ENCODE measurements at places on chromosomes 1 and 21.
A peak's percentile ranks its signal among the peaks of the same experiment; 100 is the strongest.

- DNase-seq = no peak
These were observed 23.4 kb downstream of the ZNF281 start for GRCh38 chr1:200386416-200386815.

DNA sequence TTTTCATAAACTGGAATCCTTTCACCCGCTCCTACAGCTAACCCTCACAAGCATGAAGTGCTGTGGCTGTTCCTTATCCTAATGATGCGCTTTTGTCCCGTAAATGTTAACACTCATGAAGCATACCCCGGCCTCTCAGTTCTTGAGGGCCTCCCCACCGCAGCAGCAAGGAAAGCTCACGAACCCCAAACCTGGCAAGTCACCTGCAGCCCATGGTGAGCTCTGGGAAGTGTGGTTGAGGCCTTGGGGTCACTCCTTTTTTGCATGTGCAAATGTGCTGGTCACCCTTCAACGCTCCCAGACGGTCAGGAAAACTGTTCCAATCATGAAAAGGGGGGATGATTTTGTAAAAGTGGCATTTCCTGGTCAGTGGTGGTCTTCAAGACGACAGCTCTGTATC lies 124.6 kb downstream of the PRDM2 start:
- DNase-seq = no peak

- DNase-seq = no peak
These were observed 148.4 kb upstream of the TMEM51 start for GRCh38 chr1:15005116-15005515.

DNA sequence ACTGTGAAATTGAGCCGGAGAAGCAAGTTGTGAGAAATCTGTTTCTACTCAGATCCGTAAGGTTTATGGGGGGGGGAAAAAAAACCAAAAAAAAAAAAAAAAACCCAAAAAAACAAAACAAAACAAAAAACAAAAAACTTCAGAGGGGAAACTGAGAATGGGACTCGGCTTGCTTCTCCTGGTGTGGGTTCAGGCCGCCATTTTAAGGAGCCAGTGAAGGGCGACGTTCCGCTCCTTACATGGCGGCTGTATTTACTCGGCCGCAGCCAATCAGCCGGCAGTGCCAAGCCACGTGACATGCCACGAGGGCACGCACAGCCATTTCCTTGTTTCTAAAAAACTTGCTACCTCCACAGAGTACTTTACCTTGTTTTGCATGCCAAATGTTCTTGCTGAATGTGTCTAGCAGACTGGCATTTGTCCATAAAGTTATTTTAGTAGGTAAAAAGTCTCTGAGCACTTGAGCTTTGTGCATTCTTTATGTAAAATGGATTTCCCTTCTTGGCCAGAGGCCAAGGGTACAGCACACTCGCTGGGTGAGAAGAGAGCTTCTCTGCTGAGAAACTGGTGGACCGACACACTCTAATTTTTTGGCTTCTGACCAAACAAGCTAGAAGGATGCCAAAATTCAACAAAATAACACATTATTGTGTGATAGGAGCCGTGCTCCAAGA lies 101.8 kb downstream of the NFIA start:
- DNase-seq = peak; percentile 45

DNA sequence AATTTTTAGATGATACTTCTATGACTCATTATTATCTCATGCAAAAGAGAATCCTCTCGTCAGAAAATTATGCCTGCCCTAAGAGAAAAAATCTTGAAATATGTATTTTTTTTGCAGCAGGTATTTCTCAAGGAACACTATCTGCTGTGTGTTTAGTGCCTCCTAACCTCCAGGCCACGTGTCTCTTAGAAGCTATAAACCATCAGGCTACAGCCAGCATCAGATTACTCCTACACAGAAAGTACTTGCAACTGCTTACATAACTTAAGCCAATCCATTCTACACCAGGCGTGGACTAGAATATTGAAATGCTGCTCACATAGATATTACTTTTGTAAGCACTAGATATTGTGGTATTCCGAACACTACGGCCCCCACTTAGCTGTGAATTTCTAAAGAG lies 933.4 kb downstream of the PLA2G4A start:
- DNase-seq = no peak

DNA sequence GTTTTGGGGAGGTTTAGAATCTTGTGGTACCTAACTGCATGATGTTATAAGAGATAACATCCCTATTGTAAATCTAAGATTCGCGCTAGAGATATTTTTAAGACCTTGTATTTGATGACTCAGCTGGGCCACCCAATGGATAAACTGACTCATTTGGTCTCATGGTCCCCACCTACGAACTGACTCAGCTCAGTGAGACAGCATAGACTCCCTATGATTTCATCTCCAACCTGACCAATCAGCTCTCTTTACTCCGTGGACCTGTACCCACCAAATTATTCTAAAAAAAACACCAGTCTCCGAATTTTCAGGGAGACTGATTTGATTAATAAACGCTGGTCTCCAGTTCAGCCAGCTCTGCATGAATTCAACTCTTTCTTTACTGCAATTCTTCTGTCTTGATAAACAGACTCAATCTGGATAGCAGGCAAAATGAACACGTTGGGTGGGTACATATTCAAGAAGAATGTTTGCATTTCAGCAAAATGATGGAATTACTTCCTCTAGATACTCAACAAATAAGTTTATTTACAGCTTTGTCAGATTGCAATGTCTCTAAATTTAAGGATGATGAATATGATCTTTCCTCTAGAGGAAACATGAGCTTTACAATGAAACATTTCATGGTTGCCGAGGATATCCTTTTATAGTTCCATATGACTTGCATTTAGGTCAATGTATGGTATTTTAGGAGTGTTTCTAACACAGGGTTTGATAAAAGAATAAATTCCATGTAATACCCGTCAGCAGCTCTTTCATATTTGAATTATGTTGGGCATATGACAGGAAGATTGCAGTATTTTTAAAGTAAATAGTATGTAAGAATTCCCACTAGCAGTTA lies 516.6 kb upstream of the RGS18 start:
- DNase-seq = no peak

- DNase-seq = no peak
These were observed 18.5 kb downstream of the TP53BP2 start for GRCh38 chr1:223827193-223827663.

GRCh38 chr1:221777431-221778072 lies 35.7 kb upstream of the DUSP10 start:
- DNase-seq = no peak

DNA sequence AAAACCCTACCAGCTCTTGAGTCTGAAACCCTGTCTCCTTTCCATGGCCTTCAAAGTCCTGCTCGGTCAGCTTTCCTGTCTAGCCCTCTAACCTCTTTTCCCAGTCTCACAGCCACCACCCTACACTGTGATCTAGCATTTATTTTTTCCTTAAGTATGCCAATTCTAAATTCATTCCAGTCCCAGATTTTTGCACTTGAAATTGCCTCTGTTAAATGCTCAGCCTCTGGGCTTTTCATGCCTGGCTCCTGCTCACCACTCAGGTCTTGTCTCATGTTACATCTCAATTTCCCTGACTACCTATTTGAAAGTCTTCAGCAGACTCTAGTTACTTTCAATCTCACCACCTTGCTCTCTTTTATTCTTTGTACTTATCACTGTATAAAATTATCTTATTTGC lies 176.2 kb downstream of the ADGRL4 start:
- no peak for DNase-seq

- DNase-seq = no peak
These were observed 36.2 kb upstream of the LRIG2 start for GRCh38 chr1:113036639-113037321.

DNA sequence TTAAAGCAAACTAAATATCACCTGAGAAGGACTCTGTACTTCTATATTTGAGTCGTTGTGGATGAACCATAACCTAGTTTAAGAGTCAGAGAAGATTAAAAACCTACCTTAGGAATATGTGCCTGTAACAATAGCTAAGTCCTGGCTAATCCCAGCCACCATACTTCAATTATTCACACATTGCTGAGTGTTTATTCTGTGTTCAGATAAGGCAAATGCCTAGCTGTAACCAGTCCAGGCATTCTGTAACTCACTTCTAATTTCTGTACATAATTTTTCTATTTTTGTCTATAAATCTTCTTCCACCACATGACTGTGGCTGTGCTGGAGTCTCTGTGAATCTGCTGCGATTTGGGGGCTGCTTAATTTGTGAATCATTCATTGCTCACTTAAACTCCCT lies 441.9 kb upstream of the ADAMTS5 start:
- no peak for DNase-seq

DNA sequence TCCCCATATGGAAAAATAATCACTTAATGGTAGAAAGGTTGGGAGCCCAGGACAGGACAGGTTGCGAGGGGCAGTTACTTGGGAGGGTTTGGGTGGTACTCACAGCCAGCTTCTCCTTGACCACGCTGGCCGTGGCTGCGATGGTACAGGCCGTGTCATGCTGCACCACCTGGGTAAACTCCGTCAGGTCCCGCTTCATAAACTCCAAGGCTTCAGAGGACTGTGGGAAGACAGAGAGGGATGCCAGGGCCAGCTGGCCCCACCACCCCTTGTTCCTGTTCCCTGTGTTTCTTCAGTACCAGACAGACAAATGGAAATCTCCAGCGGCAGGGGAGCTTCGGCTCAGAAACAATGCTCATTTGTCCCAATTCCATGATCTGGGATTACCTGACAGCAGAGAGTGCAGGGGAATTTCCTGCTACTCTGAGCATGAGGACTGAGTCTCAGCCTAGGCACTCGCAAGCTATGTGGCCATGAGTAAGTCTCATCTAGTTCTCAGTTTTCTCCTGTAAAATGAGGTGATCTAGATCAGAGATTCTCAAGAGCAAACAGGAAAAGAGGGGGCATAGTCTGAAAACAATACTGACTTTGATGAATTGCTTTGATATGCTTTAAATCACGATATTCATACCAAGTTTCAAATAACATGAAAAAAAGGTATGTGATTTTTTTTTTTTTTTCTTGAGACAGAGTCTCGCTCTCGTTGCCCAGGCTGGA lies 7.4 kb downstream of the BSDC1 start:
- DNase-seq = no peak

- DNase-seq = no peak
These were observed 25.0 kb upstream of the SHE start for GRCh38 chr1:154527192-154527591.

DNA sequence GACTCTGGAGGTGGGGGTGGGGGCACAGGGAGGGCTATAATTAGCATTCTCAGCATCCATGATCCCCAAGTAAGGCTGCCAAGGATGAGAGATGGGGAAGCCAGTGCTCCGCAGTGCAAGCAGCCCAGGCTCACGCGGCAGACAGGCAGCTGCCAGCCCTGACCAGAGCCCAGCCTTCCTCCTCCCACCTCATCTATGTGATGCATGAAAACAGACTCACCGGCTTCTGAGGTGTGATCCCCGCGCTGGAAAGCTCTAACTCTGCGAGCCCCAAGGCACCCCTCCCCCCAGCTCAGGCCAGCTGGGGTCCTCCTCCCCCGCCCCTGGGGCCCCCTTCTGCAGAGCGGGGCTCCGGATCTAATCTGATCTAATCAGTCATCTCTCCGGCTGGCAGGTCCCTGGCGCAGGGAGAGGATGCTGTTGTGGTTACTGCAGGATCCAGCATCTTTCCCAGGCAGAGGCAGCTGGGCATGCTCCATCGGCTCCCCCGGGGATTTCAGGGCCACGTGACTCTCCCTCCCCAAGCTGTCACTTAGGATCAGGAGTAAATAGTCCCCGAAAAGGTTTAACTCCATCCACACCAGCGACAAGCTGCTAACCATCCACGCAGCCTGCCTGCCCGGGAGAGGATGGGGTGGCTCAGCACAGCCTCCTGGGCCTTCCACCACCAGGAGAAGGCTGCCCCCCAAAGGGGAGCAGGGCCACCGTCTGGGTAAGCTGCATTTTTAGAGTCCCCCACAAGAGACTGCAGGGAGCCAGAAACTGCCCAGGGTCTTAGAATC lies at the start of gene PLEKHA6:
Gene PLEKHA6, minus strand, starts transcription at position 456 of the 782 bp plus-strand sequence. CDS start 86,202 bp downstream, outside the sequence.
- peak; percentile 86 for DNase-seq

DNA sequence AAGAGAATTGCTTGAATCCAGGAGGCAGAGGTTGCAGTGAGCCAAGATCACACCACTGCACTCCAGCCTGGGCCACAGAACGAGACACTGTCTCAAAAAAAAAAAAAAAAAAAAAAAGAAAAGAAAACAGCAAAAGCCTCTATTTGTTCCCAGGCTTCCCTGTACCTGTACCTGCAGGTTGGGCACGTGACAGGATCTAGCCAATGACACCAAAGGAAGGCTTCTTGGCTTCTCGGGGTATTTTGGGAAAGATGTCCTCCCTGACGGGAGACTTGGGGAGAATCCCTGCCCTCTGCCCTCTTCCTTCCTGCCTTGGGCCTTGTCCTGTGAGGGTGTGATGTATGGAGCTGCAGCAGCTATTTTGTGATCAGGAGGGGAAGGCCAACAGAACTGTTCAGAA lies 22.8 kb downstream of the TMCO4 start:
- DNase-seq = no peak

- no peak for DNase-seq
These were observed 6.8 kb downstream of the CDCA8 start for GRCh38 chr1:37699147-37699546.
